ENCODE measurements at places on chromosomes 2 and 18. TPM values are rescaled to one million over a fixed set of nuclear protein-coding genes. Genes with fewer than 3 reads are reported as not detected.
A peak's percentile ranks its signal among the peaks of the same experiment; 100 is the strongest.

DNA sequence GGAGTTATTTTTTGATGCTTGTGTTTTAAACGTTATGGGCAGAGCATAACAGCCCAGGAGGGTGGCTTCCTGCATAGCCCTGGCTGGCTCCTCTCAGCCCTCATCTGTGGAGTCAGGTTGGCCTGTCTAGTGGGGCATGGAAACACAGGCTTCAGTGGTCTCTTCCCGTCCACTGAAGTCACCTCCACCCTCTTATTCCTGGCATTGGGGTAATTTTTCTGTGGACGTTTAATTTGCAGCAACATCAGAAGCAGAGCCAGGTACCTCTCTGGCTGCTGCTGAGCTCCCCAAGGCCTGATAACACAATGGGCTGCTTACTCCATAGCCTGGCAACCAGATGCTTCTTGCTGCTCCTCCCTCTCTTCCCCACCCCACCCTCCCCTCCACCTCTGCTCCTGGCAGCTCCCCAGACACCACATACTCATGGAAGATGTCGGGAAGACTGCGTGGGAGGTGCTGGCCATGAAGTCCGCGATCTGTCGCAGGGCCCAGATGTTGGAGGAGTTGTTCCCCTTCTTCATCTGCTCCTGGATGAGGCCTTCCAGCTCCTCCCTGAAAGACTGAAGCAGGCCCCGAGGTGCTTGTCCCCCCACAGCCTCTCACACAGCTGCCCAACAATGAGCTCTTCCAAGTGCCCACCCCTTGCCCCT is 64.0 kb downstream of the ADD2 start:
- DNase-seq = no peak

GRCh38 chr18:32270341-32270740 is 80.5 kb downstream of the MEP1B start:
- DNase-seq = peak; percentile 55

DNA sequence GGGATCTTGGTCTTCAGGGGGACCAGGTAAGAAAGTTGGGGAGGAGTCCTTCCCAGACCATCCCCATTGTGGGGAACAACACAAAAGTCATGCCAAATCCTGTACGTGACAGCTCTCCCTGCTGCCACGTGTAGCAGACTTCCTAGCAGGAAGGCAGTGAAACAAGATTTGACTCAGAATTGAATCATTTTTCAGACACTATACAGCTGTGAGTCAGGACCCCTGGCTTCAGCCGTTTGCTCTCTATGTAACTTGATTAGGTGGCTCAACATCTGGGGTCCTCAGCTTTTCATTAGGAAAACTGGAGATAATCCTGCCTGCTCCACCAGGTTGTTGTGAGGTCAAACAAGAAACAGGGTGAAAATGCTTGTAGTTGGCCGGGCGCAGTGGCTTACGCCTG is 32.9 kb upstream of the PDCL3 start:
- DNase-seq = no peak

GRCh38 chr18:48968412-48969215 is 17.8 kb upstream of the SMAD7 start:
- DNase-seq = no peak

- no peak for DNase-seq
Measured at GRCh38 chr18:44771956-44772917, 91.5 kb downstream of the SETBP1 start.

The FEV gene
- not detected for total RNA-seq

The THADA gene
- 35.9 TPM for total RNA-seq

The SERPINE2 gene
- total RNA-seq = 0.20 TPM

DNA sequence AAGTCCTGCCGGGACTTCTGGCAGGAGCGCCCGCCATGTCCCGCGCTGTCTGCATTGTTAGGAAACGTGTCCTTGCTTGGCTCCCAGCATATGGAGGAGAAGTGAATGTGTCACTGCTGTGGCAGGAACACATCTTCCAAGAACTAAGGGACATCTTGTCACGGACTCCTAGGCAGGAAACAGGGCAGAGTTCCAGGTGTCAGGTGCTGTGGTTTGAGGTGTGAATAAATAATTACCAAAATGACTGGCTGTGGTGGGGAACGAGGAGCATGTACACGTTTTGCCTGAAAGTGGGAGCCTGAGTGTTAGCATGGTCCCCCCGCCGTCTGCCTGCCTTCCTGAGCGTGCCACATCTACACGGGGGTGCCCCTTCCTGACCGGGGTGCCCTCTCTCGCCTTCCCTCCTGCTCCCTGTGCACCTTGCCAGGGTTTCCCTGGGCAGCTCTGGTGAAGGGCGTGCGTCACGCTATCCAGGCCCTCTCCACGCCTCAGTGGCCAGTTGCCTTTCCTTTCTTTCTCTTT is 237.5 kb downstream of the LDLRAD4 start:
- DNase-seq = peak; percentile 88

GRCh38 chr2:66948234-66948633 is 448.9 kb upstream of the ETAA1 start:
- DNase-seq = no peak

DNA sequence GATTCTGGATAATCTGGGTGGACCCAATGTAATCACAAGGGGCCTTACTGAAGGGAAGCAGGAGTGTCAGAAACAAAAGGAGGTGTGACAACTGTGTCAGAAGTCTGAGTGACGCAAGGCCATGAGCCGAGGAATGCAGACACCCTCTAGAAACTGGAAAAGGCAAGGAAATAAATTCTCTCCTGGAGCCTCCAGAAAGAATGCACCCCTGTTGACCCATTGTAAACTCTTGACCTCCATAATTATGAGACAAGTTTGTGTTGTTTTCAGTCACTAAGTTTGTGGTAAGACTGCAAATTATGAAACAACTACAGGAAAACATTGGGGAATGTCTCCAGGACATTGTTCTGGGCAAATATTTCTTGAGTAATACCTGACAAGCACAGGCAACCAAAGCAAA is 47.3 kb upstream of the B3GNT7 start:
- no peak for DNase-seq

DNA sequence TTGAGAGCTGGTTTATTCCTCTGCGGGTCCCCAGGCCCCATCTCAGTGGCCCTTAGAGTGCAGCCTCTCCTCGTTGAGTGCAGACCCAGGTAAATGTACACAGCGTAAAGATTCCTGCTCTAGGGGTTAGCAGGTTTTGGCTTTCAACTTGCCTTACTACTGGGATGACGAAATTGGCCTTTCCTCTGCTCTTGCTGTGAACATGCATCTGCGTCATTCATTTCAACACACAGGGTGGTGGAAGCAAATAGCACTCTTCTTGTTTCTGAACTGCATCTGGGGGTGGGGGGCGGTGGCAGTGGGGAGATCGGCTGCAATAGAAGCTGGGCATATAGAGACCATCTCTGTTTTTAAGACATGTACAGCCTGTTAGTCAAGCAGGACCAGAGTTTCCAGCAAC is 16.5 kb upstream of the SLC16A14 start:
- no peak for DNase-seq

GRCh38 chr2:55150834-55151233 is 81.3 kb downstream of the CLHC1 start:
- no peak for DNase-seq

DNA sequence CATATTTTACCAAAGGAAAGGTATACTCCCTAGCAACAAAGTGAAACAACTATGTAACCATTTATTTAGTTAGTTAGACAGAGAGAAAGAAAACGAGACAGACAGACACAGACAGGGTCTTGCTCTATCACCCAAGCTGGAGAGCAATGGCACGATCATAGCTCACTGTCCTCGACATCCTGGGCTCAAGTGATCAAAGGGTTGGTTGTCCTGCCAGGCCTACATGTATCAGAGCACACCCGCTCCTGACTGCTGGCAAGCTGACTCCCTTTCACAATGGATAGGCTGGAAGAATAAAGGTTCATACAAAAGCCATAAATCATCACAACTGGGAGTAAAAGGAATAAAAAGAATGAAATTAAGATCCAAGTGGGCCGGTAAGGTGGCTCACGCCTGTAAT is 53.5 kb downstream of the ATL2 start:
- DNase-seq = no peak

DNA sequence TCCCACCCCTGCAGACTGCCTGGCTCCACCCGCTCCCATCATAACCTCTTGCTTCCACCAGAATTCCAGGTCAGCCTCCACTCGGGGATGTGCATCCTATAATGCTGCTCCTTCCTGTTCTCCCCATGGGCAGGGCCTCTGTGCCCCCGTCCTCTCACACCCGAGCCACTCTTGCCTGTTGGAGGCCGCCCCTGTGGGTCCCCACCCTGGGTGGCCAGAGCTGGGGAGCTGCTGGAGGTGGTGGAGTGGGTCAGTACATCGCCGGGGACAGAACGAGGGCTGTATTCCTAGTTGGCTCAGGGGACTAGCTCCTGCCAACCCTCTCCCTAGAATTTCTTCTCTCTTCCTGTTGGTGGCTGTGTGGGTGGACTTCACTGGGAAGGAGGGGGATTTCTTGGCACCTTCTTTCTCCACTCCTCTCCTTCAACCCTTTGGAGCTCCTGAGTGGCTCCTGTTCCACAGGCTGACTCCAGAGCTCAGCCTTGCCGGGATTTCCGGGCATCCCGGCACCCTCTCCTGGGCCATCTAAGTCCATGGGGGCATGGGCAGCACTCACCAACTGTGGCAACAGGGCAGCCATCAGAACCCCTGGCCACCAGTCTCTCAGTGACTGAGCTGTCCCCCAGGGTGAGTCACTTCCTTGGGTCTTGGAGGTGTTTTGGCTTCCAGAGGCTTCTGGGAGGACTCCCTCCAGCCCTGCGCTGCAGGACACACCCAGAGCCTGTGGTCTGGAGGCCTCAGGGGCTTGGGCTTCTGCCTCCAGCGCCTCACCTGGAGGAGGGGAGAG is 88.2 kb upstream of the MCFD2 start:
- DNase-seq = no peak

GRCh38 chr2:151020411-151020810 is 241.3 kb downstream of the RBM43 start:
- DNase-seq = no peak
